ENCODE measurements at places on chromosomes 6 and 20.

DNA sequence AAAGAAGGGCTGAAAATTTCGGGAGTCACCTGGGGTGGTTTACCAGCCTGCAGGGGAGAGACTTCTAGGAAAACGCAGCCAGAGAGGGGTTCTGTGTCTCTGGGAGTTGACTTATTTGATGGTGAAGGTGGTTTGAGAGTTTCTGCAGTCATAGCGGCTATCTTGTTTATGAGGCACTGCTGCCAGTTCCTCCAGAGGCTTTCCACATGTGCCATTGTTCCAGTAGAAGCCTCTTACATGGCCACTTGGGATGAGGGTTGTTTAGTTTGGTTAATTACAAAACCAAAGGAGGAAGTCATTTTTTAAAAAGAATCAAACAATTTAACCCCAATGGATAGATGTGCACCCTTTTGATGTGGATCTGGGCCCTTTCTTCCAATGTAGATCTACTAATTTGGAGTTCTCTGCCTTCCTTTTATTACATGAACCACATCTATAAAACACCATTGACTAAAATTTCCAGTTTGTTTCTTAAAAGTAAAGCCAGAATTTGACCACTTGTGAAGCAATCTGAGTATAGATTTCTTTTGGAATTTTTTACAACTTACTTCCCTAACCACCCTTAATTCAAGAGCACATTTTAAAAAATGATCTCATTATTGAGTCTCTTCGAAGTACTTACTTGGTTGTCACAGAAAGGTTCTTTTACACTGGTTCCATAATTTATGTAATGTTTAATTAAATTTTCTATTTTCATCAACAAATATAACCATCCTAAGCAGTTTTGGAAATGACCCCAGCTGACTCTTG, 97.6 kb downstream of the TCP11 start:
- DNase-seq, result no peak

DNA sequence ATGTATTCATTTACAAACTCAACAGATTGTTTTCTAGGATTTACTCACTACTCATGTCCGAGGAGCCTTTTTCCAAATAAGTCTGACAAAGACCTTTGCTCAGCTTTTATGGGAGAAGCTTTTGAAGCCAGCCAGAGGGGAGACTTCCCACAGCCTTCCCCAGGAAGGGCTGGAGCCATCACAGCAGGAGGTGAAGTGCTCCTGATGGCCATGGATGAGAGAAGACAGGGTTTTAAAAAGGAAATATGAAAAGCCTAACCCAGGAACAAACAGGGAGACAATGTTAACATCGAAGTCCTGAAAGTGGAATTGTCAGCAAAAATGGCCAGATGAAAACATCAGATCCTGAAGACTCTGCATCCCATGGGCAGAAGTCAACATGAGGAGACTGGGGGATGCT, 11.6 kb upstream of the TAGAP start:
- DNase-seq, result no peak

DNA sequence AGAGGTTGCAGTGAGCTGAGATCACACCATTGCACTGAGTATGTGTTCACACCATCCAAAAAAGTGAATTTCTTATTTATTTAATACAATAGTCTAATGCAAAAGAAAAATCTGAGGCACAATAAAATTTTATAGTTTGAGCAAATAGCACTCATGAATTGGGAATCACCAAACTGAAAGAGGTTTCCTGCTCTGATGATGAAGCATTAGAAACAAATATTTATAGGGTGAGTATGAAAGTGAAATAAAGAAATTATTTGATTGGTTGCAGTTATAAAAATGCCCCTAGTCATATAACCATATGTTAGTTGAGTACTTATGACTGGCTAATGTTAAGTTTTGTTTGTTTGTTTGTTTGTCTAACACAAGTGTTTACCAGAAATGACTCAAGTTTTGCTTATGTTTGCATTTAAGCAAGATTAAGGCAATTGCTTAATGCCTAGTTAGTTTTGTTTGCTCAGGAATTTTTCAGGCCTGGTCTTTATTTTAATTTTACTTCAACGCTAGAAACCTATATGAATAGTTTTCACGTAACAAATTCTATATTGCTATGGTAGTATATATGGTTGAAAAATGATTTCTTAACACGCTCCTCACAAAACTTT, 151.5 kb upstream of the FAM83B start:
- no peak for DNase-seq

GRCh38 chr20:14764511-14765369, 427.3 kb upstream of the FLRT3 start:
- no peak for DNase-seq

GRCh38 chr6:72683797-72684196, 61.9 kb downstream of the KCNQ5 start:
- DNase-seq, result no peak

DNA sequence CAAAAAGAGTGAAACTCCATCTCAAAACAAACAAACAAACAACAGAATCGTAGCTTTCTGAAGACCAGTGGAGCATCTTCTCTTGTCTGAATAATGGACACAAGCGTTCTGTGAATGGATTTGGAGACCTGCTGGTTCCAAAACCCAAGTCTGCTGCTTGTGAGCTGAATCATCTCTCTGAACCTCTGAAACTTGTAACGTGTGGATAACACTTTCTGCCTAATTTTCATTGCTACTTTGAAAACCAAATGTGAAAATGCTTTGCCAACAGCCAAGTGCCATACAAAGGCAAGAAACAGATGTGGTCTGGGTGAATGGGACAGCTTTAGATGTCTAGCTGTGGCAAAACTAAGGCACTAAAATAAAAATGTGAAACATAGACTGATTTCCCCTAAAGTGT, 44.3 kb downstream of the PHACTR1 start:
- no peak for DNase-seq

DNA sequence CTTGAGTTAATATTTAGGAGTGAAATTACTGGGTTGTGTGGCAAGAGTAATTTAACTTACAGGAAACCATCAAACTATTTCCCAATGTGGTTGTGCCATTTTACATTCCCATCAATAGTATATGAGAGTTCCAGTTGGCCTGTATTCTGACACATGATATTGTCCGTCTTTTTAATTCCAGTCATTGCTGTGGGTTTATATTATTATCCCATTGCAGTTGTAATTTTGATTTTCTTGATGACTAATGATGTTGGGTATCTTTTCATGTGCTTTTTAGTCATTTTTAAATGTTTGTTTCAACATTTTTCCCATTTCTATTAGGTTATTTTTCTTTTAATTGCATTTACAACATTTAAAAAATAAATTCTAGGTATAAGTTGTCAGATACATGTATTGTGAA, 614.0 kb downstream of the UTRN start:
- DNase-seq, result no peak

- no peak for DNase-seq
Observed at GRCh38 chr6:166379800-166380199, 2.9 kb downstream of the MPC1 start.

GRCh38 chr6:47426524-47427302, 50.9 kb upstream of the CD2AP start:
- no peak for DNase-seq

DNA sequence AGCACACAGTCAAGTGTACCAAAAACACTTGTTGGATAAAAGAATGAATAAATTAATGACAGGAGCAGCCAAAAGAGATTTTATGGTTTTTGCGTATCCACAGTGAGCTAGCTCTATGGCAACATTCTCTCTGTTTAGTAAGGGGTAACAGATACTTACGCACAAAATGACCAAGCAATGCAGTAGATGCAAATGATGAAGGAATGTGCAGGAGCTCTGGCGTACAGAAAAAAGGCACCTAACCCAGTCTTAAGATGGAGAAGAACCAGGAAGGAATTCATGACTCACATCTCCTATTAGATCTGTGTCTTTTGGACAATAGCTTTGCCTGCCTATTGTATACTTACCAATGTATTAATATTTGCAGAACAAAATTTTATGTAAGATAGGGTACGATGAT, 191.9 kb upstream of the PREP start:
- DNase-seq, result no peak

GRCh38 chr6:151297886-151298285, 58.1 kb downstream of the AKAP12 start:
- no peak for DNase-seq

DNA sequence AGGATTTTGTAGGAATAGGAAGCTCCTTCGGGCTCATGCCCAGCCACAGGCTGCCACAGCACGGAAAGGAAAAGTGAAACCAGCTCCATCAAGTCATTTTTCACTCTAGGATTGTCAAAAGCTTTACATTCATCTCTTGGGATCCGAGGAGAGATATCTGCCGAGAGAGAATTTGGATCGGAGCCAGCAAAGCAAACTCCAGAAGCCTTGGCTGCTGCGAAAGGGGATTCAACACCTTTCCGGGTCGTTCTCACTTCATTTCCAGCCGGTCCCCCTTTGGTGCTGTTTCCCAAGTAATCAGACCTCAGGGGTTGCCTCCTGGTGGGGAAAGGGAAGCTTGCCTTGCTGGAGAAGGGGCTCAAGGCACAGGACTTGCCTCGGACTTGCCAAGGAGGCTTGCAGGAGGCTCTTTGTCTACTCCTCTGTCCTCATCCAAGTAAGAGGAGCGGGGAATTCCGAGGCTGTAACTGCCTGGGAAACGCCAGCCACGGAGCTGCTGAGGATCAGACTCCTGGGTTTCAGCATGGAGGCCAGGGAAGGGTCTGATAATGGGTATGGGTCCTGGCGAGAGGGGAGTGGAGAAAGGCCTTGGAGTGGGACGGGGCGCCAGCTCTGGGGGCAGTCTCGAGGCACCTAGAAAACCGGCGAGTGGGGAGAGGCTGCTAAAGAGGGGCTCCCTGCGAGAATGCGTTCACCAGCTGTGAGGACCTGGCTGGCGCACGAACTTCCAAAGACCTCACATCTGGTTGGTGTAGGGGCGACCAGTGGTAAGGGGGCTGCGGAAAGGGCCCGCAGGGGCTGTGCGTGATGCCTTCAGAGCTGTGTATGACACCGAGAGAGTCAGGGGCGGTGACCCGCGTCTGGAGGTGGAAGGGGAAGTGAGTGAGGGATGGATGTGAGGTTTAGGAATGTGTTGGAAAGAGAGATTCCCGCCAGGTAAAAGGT, 702 bp downstream of the ETV7 start:
- DNase-seq, result no peak

- no peak for DNase-seq
Observed at GRCh38 chr20:8299921-8300320, 167.9 kb downstream of the PLCB1 start.

DNA sequence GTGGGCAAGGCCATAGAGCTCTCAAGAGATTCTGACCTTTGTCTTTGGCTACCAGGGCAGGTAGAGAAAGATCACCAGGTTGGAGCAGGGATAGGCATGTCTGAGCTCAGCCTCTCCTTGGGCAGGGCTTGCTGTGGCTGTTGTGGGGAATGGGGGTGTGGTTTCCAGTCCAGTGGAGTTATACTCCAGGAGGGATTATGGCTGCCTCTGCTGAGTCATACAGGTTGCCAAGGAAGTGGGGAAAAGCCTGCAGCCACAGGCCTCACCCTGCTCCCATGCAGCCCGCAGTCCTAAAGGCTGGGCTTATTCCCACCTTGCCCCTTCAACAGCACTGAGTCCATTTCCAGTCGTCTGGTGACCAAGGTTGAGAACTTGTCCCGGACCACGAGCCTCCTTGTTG, 21.9 kb downstream of the MEP1A start:
- DNase-seq, result no peak

GRCh38 chr6:126826166-126826714, 292.2 kb upstream of the RSPO3 start:
- DNase-seq, result no peak

GRCh38 chr6:111718990-111719389, 113.3 kb upstream of the TRAF3IP2 start:
- DNase-seq, result no peak

DNA sequence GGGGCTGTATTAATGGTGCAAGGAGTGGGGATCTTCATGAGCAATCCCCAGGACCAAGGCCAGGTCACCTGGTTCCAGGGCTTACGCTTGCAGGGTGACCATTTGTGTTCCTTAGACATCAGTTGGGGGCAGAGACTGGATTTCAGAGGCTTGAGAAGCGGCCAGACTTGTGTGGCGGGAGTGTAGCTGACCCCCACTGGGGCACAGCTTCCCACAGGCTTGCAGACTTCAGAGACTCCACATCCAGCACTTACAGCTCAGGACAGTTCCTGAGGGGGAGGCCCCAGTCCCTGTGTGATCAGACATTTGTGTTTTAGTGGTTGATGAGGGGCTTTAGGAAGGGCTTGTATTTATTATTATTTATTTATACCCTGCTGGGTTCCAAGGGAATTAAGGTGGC, 15.3 kb downstream of the TJAP1 start:
- no peak for DNase-seq
